Stimulated activated CD4-positive, alpha-beta T cell treated with anti-CD3 and anti-CD28 coated beads, Interleukin-15, amount 100 ng/mL, for 24 hours (primary cell): ENCODE measurements at places on chromosomes 3 and 15.

DNA sequence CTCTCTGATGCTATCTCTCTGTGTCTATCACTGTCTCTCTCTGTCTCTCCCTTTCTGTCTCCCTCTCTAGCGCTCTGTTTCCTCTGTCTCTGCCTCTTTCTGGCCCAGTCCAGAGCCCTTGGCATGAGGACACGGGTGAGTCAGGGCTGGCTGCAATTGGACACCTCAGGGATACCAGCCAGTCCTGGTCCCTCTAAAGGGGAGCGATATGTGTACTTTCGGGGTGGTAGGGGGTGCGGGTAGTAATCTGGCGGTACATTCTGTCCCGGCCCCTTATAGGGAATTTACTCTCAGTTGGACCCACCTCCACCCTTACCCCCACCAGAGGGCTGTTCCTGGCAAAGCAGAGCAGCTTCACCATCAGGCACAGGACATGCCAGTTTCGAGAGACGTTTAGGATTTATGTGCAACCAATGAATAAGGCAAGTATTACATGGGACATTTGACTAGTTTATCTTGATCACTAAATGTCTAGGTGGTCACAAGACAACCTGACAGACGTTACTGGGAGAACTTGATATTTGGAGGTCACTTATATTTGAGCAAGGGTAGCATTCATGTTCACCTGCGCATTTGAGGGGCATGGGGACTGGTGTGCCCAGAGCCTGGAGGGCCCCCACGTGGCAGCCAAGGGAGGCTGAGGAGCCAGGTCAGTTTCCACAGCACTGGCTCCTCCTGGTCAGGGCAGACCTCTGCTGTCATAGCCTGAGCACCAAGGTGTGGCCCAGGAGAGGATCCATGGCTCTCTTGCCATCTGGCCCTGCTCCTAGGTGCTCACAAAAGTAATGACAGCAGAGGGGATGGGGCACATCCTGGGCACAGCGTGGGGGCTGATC, 256.1 kb downstream of the PLCL2 start:
- no peak for DNase-seq

DNA sequence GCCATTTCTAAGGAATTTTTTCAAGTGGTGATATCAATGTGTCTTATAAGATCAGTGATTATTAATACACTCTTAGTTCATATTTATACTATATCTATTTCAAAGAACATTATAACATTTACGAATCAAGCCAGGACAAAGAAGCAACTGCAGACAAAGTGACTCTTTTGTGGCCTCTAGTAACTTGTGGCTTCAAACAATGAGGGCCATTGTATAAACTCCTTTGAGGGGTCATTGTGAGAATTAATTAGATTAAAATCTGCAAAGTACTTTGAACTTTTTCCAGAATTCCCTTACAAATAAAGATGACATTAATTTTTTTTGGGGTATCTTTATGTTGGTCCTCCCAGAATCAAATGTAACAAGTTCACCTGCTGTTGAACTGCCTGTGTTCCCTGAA, 12.3 kb upstream of the SLC30A4 start:
- no peak for DNase-seq

DNA sequence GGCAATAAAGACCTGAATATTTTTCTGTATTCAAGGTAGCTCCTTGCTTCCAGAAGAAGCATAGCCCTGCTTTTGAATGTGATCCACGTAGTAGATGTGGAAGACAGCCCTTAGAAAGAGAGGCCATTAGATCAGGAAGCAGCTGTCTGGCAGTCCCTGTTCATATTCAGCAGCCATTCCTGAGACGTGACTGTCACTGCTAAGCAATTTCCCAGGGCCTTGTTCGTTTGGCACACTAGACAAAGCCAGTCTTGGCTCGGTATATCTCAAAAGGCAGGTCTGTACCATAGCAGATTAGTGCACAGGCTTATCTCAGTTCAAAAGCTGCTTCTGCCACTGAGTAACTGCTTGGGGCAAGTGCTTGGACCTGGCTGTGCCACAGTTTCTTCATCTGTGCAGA, 287.8 kb upstream of the MCTP2 start:
- DNase-seq = no peak

DNA sequence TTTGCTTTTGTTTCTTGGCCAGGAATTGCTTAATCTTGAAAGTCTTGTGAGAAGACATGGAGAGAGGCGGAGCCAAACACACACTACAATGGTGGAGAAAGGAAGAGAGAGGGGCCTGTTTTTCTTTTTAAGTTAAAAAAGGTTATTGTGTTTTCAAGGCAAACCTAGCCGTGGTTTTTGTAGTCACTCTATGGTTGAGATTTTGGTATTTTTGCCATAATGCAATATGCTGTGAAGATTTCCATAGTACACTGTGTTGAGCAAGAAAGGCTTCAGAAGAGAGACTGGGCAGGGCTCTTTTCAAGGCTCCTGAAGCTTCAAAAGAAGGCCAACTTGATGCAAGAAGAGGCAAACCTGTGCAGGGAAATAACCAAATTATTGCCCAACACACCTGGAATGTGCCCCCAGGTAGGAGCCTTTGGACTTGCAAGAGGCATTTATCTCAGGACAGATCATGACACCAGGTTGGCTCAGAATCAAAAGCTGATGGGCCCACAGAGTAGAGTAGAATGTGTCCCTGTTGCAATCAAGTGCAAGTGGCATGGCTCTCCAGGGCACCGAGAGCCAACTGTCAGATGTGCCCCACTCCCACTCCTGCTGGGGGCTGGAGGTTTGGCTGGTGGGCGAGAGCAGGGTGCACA, 22.1 kb downstream of the AMOTL2 start:
- no peak for DNase-seq

GRCh38 chr3:37400355-37400754, 226.0 kb upstream of the LRRFIP2 start:
- DNase-seq = no peak

GRCh38 chr15:55774113-55774970, 31.4 kb upstream of the PRTG start:
- DNase-seq = peak; percentile 59

DNA sequence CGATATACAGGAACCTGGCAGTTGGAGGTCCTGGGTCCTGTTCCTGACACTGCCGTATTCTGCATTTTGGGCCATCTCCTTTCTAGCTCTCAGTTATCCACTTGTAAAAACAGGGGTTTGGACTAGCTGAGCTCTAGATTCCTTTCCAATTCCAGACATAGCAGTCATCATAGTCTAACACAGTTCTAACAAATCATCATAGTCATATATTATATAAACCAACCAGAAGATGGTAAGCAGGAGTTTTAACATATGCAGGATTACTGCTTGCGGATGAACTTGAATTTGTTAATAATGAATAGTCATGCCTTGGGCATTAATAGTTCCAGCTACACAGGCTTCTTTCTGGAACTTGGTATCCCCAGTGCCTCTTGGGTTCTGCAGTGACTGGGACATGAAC, 26.6 kb downstream of the MASP1 start:
- no peak for DNase-seq

- no peak for DNase-seq
These were observed 6.3 kb upstream of the CCDC54 start for GRCh38 chr3:107370907-107371306.

DNA sequence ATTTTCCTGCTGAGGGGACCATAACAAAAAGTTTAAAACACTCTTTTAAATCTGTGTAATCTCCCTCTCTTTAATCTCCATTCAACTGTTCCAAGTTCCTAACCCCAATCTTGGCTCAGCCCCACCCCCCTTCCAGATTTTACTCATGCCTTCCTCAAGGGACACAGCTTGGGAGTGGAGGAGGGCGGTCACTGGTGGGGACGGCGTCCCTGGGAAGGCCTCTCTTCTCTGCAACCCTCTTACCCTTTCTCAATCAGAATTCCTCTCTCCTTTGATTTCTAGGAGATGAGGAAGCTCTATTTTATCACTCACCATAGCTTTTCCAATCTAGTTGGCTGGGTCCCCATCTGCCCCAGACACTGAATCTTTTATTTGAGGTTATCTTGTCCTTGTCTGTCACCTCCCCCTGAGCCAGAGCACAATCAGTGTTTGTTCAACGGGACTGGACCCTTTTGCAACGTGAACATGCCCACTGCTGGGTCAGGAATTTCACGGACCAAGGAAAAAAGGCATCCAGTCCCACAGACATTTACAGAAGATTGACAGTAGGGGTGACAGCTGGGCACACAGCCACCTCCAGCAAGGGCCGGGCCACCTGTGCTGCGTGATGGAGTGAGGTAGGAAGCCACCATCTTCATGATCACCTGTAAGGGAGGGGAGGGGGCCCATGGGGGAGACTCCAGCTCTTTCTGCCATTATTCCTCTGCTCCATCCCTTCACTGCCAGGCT, 84.0 kb upstream of the HERC1 start:
- no peak for DNase-seq

GRCh38 chr3:195867631-195868335, 40.6 kb downstream of the TNK2 start:
- no peak for DNase-seq

GRCh38 chr15:81384891-81385720, 11.1 kb upstream of the TMC3 start:
- DNase-seq = no peak
